ENCODE measurements at places on chromosomes 7 and 10.

GRCh38 chr7:100570954-100571828 lies 2.5 kb downstream of the SAP25 start:
- DNase-seq: no peak

GRCh38 chr7:98826811-98827231 lies 43.0 kb downstream of the TMEM130 start:
- DNase-seq: peak; percentile 60

- DNase-seq: no peak
These were observed 112.5 kb downstream of the EGFR start for GRCh38 chr7:55131142-55131929.

DNA sequence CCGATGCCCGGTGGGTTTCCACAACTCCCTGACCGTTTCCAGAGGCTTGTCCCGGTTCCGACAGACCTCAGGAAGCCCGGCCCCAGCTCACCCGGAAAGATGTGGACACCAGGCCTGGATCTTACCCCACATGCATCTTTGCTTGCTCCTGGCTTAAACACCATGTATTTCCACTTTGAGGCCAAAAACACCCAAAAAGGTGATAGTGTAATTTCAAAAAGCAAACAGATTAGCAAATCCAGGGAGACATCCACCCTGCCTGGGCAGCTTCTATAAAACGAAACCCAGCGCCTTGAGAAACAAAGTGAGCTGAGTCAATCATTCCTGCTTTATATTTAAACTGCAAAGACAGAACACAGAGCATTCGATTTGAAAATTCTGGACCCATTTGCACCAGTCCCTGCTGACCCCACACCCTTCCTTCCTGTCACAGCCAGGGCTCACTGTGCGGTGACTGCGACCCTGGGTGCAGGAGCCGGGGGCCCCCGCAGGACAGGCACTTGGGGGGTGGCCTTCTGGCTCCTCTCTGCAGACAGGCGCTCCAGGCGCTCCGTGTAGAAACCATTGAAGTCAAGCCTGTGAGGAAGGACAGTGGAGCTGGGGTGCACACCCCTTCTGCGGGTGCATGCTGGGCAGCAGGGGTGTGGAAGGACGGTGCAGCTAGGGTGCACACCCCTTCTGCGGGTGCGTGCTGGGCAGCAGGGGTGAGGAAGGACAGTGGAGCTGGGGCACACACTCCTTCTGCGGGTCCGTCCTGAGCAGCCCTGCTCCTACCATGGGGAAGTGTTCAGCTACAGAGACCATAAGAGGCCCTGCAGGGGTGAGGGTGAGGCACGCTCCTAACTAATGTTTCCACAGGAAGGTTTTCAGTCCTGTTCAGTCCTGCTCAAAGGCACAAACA lies 2.9 kb upstream of the ADAM8 start:
- DNase-seq: no peak

- DNase-seq: no peak
These were observed 26.0 kb downstream of the LARP4B start for GRCh38 chr10:905503-905902.

GRCh38 chr10:116775488-116776400 lies 33.4 kb upstream of the HSPA12A start:
- DNase-seq: no peak

- DNase-seq: no peak
These were observed 67.5 kb upstream of the MEOX2 start for GRCh38 chr7:15753887-15754579.

DNA sequence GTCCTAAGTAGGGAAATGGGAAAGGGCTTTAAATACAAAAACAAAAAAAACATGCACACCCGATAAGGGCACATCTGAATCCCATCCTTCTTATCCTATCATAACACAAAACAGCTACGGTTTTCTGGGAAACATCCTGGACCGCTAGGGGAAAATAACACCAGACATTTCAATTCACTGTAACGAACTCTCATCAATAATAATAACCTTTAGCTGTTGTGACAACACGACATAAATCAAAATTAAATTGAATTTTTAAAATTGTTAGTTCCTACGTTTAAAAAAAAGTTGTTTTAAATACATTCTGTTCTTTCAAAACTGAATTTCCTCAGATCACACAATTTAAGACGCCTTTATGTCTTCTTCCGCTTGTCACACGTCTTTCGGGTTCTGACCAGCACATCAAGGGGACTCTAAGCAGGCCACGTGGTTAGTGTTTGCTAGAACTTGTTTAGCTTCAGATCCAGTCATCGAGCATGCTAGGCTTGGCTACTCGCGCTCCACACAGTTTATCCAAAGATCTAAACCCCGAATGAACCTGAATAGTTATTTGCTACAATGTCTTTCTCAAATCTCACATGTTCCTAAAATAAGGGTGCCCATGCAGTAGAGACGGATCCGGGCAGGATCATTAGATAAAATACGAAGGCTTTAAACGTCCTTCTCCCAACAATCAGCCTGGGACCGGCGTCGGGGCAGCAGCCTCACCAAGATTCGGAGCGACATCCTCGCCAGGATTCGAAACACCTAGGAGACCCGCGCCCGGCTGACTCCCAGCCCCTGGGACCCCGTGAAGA lies 839 bp downstream of the IKZF5 start:
- DNase-seq: peak; percentile 15

GRCh38 chr7:141097430-141097829 lies 23.6 kb downstream of the TMEM178B start:
- DNase-seq: no peak

GRCh38 chr7:128384726-128385125 lies 23.2 kb upstream of the PRRT4 start:
- DNase-seq: no peak

DNA sequence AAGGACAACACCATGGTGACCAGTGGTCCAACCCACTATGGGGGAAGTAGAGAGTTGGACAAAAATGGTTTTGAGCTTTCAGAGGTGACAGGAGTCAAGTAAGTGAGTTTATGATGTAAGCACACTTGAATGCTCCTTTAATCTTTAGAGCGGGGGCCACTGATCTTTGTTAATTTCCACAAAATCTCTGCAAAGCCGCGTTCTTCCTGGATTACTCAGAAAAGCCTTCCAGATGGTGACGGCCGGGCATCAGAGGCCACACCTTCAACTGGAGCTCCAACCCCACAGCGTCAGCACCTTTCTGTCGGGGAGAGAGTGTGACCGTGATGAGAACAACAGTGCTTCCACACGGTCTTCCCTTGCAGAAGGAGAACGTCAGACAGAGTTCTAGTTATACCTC lies 35.2 kb upstream of the KLF6 start:
- DNase-seq: no peak

All from substantia nigra (tissue), 51 donors.